T-cell (primary cell): ENCODE measurements at places on chromosomes 7 and 10.
A peak's percentile ranks its signal among the peaks of the same experiment; 100 is the strongest.

GRCh38 chr7:105352018-105352612 lies 36.6 kb downstream of the SRPK2 start:
- peak; percentile 44 for DNase-seq

- no peak for DNase-seq
Measured at GRCh38 chr10:26881600-26882331, 21.0 kb upstream of the ABI1 start.

GRCh38 chr10:71228875-71229675 lies 16.7 kb downstream of the UNC5B start:
- no peak for DNase-seq

- no peak for DNase-seq
Measured at GRCh38 chr7:44213877-44214388, 13.2 kb downstream of the YKT6 start.

- DNase-seq: no peak
Measured at GRCh38 chr7:94284104-94284503, 110.6 kb upstream of the COL1A2 start.

DNA sequence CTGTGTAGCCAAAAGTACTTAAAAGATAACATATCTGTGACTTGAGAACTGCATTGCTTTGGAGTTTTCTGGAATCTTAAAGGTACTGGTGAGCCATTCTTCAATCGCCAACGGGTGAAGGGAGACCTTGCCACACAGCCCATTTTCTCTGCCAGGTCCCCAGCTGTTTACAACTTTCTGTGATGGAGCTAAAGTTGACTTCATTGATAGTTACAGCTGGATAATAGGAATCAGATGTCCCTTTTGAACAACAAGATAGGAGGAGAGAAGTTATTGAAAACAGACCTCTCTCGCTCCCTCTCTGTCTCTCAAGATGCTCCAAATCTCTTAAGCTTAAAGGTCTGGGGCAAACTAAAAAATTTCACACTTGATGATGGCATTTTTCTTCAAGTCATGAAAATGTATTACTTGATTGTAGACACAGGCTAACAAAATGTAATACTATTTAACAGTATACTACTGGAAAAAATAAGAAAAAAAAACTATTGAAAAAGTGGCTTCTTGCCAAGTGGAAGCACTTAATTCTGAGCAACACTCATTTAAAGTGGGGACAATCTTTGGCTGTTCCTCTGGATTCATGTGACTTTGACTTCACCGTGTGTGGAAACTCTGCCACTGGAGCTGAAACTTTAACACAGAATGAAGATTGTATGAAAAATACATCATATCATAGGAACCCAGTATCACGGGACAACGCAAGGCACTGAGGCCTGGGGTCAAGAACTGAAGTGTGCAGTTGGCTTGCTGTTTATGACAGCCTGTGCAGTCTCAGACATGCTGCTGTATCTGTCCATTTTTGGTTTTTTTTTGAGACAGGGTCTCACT lies 78.4 kb upstream of the AFAP1L2 start:
- no peak for DNase-seq

- DNase-seq: no peak
Measured at GRCh38 chr10:80448209-80448942, 5.7 kb upstream of the TSPAN14 start.

GRCh38 chr10:30967650-30968410 lies 63.8 kb downstream of the ZNF438 start:
- no peak for DNase-seq

DNA sequence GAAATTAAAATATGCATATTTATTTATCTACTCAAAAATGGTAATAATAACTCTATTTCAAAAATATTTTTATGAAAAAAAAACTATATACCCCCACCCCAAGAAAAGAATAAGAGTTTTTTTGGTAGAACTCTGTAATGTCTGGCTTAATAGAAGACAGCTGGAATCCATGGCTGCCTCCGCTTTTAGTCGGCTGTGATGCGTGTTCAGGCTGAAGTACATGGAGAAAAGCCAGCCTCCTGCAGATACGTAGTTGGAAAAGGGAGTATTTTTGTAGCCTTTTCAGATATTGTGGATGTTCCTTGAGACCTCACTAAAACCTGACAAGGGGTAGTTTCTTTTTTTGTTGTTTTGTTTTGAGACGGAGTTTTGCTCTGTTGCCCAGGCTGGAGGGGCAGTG lies 10.0 kb downstream of the FOXK1 start:
- DNase-seq: no peak

DNA sequence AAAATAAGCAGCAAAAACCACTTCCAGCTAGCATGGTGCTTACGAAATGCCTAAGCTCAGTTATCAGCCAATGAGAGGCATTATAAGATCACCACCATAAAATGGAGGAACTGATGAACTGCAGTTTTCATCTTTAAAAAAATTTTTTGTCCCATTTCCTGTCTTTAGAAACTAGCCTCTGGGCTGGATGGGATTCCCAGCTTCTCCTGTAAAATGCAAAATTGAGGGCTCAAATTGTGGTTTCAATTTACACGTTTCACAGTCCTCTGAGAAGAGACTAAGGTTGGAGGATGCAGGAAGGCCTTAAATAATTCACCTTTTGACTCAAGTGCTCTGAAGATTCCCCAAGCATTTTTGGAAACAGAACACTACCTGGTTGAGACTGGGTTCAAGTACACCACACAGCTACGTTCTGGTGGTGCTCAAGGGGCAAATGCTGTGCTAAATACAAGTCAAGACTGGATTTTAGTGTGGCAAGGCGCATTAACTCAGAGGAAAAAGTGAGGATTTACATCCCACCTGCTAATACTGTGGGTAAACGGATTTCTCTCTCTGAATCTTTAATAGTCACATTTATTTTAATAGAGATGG lies 951 bp downstream of the ZNF25 start:
- DNase-seq: no peak

DNA sequence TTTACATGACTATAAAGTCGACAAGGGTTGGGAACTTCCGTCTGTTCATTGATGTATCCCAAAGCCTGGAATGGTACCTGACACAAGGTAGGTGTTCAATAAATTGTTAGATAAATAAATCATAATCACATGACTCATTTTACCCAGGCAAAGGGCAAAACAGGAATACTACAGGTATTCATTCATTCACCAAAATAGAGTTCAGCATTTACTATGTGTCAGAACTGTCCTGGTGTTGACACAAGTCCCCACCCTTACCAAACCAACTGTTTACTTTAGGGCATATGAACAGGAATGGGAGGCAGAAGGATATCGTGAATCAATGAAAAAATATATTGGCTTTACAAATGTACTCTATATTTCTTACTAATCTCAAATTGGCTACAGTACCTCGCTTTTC lies 666 bp upstream of the YAE1 start:
- DNase-seq: no peak
